ENCODE measurements at places on chromosomes 12 and 14.
A peak's percentile ranks its signal among the peaks of the same experiment; 100 is the strongest.

DNA sequence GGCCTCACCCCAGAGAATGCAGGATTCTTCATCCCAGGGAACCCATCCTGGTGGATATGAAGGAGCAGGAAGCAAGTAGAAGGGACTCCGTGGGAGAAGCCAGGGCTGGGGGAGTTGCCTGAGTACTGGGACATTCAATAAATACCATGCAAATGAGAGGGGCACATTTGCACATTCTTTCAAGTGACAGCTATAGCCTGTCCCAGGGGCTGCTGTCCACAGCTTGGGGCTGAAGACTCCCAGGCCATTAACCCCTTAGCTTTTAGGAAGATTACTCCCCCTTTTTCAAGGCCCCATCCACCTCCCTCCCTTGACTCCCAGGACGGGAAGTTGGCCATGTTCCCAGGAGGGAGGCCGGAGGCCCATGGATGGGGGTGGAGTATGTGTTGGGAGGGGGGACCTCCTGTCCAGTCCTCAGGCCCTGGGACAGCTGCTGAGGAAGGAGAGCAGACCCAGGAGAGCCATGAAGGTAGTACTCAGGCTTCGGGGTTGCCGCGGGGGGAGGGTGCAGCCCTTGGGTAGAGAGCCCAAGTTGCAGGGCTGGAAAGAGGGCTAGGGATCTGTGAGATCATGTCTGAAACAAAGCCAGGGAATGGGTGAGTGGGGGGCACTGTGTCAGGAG lies 974 bp upstream of the TNS2 start:
- DNase-seq: no peak

DNA sequence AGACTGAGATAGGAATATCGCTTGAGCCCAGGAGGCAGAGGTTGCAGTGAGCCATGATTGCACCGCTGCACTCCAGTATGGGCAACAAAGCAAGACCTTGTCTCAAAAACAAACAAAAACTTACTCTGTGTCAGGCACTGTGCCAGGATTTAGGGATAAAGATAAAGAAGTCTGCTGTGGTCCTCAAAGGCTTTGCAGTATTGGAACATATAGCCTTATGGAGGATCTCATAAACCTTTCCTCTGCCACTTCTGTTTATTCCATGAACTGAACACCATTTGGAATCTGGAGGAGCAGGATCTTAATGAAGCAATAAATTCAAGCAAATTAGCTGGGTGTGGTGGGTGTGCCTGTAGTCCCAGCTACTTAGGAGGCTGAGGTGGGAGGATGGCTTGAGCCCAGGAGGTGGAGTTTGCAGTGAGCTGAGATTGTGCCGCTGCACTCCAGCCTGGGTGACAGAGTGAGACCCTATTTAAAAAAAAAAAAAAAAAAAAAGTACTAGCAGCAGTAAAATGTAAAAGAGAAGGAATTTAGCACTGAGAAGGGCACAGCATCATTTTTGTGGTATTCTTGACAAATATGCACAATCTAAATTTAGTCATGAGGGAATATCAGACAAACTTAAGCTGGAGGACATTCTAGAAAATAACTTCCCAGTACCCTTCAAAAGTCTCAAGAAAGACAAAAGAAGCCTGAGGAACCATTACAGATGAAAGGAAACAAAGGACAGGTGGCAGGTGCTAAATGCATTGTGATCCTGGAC lies 27.1 kb downstream of the BMAL2 start:
- no peak for DNase-seq

DNA sequence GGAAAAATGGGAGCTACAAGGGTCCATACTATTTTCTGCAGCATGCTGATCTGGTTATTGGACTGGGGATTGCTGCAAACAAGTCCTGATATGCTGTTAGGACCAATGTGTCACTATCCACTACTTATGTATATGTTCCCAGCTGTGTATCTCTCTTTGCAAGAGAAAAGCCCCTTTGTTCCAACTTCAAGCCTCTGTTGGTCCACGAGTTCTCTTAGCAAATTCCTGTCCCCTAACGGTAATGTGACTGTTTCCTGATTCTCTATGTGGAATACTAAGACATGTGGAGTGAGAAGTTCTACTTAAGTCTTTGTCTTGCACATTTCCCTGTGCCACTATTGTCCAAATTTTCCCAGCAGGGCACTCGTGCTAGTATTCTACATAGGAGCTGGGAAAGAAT lies 557.7 kb downstream of the FSCB start:
- no peak for DNase-seq

- no peak for DNase-seq
Measured at GRCh38 chr14:70289138-70289537, 70.3 kb downstream of the COX16 start.

- no peak for DNase-seq
Measured at GRCh38 chr14:92258934-92259333, 64.0 kb upstream of the SLC24A4 start.

DNA sequence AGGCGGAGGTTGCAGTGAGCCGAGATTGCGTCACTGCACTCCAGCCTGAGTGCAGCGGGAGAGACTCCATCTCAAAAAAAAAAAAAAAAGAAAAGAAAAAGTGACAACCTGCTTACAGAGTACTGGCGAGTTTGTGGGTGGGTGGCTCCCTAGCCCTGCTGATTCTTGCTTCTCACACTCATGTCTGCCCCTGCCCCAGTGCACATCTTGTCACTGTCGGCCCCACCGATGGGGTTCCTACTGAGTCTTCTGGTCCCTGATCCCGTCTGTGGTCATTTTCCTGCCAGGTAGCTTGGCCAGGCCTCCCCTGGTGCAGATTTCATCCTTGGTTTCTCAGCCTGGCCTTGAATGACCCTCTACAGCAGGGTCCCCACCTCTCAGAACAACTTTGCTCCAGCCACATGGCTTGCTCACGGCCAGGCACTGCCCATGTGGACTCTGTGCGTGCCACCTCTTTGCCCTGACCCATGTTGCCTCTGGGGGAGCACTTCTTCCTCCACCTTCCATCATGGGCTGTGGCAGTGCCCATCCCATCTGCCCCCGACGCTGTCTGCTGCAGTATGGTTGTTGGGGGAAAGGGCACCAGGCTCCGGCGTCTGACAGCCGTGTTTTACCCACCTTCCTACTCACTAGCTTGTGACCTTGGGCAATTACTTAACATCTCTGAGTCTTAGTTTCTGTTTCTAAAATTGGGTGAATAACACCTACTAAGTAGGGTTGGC lies 2.1 kb upstream of the PTPN6 start:
- no peak for DNase-seq

GRCh38 chr14:93788293-93788542 lies at the start of gene PRIMA1:
Gene PRIMA1 (minus strand): TSS chr14:93788485. CDS start chr14:93787718, 767 bp downstream.
- peak; percentile 60 for DNase-seq

All from NCI-H524 (cell line).